Stimulated activated CD4-positive, alpha-beta T cell treated with anti-CD3 and anti-CD28 coated beads, TNF-alpha, amount 100 ng/mL, for 4 hours (primary cell): ENCODE measurements at places on chromosomes 16 and 17.
A peak's percentile ranks its signal among the peaks of the same experiment; 100 is the strongest.

- DNase-seq = no peak
These were observed 174.9 kb downstream of the VPS53 start for GRCh38 chr17:539766-540165.

GRCh38 chr17:31067691-31068184 is 27.0 kb upstream of the NF1 start:
- DNase-seq = no peak

DNA sequence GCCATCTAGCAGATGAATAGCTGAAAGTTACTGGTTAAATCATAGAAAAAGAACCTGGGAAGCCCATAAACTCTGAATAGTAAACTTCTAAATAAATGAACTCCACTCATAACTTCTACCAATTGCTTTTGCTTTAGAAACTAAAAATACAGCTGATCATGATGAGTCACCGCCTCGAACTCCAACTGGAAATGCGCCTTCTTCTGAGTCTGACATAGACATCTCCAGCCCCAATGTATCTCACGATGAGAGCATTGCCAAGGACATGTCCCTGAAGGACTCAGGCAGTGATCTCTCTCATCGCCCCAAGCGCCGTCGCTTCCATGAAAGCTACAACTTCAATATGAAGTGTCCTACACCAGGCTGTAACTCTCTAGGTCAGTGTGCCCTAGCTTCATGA is 9.7 kb downstream of the KAT7 start:
- no peak for DNase-seq

- DNase-seq = no peak
These were observed at the start of gene CHRNE for GRCh38 chr17:4903051-4903818. Gene CHRNE (minus strand): TSS chr17:4903098. CDS start chr17:4903063, 35 bp downstream.

DNA sequence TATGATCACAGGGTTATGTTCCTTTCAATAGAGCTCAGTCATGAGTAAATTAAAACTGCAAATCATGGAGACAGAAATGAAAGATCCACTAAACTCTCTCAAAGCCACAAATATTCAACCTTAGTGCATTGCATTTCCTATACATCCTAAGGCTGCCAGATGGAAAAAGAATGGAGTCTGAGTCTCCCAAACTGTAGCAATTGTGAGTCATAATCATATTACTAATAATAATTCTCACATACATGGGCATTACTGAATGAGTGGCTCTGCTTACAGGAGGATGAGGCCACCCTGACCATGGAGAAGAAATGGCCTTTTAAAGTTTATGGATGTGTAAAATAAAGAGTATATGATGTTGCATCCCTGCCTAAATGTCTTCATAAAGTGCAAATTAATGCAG is 3.2 kb downstream of the CA10 start:
- no peak for DNase-seq

- DNase-seq = peak; percentile 54
These were observed at the start of gene NTN1 for GRCh38 chr17:9021158-9021991. Gene NTN1 (plus strand): TSS chr17:9021510. CDS start chr17:9022374, 864 bp downstream.

- DNase-seq = no peak
These were observed 84.6 kb downstream of the SPAG9 start for GRCh38 chr17:51036084-51036483.

DNA sequence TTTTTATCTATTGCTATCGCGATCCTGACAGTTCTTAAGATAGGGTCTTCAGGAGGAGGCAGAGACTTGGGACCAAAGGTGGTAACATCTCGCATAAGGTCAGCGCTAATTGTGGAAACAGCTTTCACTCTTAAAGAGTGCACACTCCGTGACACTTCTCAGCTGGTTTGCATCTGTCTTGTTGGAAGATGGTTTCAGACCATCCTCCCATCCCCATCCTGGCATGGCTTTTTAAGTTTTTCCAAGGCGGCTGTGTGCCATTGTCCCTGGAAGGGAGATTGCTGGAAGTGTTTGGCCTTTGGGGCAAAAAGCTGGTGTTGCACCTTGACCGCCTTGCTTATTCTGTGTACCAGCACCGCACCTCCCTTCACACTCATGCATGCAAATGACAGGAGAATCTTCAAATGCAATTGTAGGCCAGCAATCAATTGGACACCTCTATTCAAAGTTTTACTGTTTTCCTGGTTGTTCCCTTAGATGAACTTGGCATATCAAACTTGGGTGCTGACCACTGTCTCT is 1.5 kb downstream of the SOCS7 start:
- no peak for DNase-seq

DNA sequence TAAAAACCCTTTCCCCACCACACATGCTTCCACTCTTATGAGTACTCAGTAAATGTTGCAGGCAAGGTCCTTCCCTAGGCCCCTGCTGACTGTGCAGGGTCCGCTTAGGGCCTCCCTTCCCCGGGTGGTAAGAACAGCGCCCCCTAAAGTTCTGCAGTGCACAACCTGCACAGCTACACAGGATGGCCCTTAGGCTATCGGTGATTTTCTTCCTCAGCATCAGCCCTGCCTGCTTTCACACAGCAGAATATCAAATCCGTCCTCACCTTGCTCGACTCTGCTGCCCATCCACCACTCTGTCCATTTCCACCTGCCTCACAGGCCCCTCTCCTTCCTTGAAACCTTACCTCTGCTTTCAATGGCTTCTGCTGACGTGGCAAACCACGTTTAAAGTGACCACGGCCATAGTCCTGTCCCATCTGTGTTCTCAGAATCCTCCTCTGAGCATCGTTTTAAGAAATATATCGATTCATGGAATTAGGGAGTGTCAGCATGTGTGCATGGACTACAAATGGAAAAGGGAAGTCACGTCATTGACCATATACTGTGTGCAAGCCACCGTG is 51.4 kb upstream of the TMEM132E start:
- DNase-seq = no peak
